ENCODE measurements at places on chromosomes 2 and 18.

DNA sequence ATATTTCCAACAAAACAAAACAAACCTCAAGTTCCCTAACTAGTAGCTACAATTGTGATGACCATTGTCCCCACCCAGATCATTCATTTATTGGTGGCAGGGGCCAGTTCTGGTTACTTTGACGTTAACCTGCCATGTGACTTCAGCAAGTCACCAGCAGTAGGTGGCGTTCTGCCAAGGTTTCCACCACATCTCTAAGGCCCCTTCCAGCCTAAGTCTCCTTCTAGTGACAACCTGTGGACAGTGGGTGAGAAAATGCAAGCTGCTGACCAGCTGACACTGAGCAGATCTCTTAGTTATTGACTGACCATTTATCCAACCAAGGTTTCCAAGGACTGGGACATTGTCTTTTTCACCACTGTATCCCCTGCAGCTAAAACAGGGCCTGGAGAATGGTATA, 98.4 kb downstream of the GPR39 start:
- DNase-seq, result no peak

- no peak for DNase-seq
Observed at GRCh38 chr18:35172451-35173035, 68.3 kb upstream of the ZNF397 start.

- DNase-seq, result no peak
Observed at GRCh38 chr2:216059233-216059834, 22.3 kb downstream of the PECR start.

DNA sequence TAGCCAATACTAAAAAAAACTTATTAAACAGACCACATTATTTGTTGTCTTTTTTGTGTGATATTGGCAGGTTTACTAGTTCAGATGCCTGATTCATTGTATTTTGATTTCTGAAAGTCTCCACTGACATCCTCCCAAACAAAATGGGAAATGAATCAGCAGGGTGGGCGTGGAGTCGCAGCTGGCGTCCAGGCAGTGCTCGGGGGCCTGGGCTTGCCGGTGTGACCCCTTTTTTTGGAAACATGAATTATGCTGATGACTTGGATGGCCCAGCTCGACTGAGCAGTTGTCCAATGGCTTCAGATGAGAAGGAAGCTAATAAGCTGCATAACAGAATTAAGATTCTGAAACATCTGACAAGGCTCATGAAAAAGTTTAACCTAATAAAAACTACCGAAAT, 1.7 kb upstream of the KCNG2 start:
- DNase-seq, result no peak

DNA sequence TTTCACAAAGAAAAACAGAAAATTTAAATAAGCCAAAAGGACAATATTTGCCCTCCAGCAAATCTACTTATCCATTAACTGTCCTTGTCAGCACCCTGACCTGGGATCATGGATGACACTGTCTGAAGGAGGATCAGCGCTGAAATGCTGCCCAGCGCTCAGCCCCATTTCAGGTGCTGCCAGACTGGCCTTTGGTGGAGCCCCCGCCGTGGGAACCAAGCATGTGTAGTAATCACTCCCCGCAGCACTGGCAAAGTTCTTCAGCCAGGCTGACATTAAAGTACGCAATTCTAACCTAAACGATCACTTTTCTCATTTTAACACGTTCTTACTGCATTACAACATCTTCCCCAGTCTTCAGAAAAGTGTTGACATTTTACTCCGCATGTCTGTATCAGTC, 108.6 kb upstream of the GPC1 start:
- DNase-seq, result no peak

- DNase-seq, result no peak
Observed at GRCh38 chr2:226115102-226115831, 684.4 kb downstream of the IRS1 start.

- DNase-seq, result no peak
Observed at GRCh38 chr18:53603276-53603675, 621.2 kb downstream of the MBD2 start.

DNA sequence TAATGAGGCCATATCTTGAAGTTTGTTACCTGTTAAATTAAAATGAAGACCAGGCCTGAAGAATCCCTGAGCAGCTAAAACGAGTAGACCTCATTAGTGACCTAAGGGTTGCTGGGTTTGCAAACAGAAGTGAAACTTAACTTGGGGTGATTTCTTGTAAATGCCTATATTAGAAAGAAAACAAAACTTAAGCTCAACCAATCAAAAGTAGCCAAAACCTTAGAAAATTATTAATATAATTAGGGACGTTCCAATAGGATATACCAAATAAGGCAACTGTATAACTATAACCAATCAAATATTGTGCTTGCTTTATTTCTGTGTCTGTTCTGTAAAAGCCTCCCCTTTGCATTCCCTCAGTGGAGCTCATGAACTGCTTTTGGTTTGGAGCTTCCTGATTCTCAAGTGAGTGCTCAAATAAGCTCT, 137.9 kb upstream of the VRK2 start:
- no peak for DNase-seq

All from cortex of kidney (tissue), 1 donor.